ENCODE measurements at places on chromosomes 13 and 19.

GRCh38 chr13:52954838-52955237 is 73.8 kb upstream of the OLFM4 start:
- no peak for DNase-seq

GRCh38 chr19:7250057-7250596 is 44.1 kb downstream of the INSR start:
- DNase-seq, result no peak

- DNase-seq, result no peak
These were observed 17.1 kb upstream of the CHST8 start for GRCh38 chr19:33604651-33605050.

DNA sequence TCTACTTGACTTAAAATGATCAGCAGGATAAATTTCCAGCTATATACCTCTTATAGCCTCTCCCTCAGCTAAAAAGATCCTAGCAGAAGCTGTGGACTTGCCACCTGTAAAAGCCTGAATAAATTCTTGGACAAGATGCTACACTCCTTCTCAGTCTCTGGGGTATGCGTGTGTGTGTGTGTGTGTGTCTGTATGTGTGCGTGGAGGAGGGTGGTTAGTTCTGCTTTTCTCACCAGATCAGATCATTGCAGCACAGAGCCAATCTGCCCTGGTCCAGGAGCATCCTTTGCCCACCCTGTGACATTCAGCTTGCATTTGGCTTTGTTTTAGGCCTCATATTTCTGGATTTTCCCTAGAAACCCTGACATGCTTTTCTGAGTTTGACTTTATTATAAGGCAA is 438.3 kb downstream of the RFC3 start:
- DNase-seq, result no peak

DNA sequence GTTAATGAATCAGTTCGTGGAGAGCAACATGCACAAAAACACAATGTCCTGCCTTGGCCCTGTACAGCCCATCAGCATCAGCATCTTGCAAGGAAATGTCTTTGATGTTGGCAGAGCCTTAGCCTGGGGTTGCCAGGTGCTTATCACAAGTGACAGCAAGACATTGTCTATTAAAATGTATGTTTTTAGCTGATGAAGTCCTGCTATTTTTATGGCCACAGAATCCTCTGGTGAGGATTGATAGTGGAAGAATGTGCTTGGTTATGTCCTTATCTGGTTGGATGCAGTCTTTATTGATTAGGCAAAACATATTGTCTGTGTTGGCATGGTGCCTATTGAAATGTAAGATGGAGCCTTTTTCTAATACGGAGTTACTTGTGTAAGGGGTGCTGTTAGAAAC is 1427.0 kb upstream of the MIR17HG start:
- no peak for DNase-seq

DNA sequence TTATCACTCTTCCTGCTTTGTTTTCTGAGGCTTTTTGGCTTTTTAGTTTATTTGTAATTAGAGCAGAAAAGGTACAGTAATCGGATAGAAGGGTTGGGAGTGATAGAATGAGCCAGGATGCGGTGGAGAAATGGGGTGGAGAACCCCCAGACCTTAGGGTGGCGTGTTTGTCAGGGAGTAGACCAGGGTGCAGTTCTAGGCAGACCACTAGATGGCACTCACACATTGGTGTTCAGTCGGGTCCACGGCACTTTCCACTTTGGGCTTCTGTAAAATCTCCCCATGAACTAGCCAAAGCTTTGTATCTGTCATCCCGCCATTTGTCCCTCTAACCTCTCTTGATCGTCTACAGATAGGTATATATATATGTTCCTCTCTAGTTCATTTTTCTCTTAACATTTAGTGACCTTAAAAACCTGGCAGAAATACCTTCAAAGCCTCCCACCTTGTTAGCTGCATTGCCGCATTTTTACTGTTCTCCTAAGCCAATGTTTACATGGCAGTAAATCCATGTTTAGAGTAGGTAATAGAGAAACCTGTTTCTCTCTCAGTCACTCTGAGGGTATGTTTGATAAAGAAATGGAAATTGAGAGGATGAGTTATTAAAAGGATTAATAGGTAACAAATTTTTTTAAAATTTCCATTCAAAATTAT is 154.9 kb downstream of the TM9SF2 start:
- peak; percentile 83 for DNase-seq

- DNase-seq, result no peak
These were observed 10.2 kb upstream of the EMC10 start for GRCh38 chr19:50465986-50466705.

- DNase-seq, result no peak
These were observed 4.1 kb downstream of the SPRY2 start for GRCh38 chr13:80336776-80337287.

DNA sequence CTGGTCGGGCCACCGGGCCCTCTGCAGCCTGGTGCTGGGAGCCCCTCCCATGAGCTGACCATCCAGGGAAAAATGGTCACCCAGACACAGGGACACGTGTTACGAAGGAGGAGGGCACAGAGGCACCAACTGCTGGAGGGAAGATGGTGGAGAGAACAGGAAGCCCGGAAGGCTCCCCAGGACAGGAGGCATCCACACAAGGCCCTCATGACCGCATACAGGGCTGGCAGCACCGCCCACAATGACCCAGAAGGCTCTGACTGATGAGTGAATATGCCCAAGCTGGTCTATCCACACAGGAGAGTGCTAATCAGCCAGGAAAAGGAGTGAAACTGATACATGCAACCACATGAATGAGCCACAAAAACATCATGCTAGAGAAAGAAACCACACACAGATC is 14.0 kb upstream of the TMEM86B start:
- DNase-seq, result no peak

DNA sequence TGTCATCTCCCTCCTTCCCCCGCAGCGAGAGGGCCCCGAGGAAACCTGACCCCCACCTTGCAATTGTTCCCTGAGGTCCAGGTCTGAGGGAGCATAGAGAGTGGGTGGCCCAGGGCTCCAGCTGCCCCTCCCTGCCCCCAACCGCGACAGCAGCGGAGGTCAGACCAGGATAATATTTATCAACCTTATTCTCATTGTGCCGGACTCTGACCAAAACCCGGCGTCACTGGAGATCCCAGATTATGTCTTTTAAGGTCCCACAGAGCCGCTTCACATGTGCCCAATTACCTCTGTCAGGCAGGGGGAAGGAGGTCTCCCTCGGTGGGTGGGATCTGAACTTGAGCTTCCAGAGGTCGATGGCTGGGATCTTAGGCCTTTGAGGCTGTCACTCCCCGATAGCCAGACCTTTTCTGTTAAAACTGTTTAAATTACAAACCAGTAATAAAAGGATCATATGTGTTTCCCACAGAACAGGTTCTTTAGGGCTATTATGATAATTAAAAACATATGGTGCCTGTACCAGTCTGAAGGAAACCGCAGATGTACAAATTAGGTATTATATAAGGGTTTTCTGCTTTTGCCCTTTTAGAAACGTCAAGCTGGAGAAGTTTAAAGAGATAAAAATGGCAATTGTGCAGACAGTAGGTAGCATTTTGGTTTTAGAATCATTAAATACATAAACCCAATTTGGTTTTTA is 195.5 kb downstream of the ZNF536 start:
- DNase-seq, result no peak

- no peak for DNase-seq
These were observed 27.8 kb downstream of the MBNL2 start for GRCh38 chr13:97249796-97250495.

DNA sequence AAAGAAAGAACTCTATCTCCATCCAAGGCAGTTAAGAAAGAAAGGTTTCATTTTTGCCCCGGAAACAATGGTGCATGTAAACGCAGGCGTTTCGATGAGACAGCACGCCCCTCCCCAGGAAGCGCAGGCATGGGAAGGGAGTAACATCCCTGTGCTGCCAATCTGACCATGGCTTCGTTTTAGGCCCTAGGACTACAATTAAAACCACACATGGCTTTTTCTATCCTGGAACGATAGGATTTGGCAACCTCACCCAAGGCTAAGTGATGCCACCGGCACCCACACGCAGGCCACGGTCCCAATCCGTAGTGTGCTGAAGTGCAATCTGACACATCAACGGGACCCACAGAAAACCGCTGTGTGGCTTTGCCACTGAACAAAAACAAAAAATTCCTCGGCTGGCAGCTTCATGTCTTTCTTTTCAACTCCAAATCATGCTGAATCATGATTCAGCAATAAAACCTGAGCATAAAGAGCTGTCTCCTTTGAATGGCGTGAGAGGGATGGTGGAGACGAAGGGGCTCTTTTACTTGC is 24.2 kb downstream of the RANBP3 start:
- DNase-seq, result peak; percentile 60

DNA sequence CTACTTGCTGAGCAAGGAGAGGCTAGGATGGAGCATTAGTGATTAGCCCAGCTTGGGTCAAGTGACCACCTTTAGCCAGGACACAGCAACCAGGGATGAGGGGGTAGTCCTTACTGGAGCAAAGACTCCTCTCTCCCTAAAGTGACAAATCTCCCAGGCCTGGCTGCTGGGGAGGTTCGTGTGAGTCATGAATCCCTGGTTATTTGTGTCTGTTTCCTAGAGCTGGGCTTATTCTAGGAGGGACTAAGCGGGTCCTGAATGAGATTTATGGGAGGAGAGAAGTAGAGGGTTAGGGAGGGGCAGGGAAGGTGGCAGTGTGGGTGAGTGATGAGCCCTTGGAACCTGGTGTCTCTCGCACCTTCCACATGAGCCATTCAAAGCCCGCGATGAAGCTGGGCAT is 487.3 kb downstream of the TSHZ3 start:
- no peak for DNase-seq

GRCh38 chr19:991174-991931 is 7.2 kb downstream of the WDR18 start:
- DNase-seq, result peak; percentile 75

DNA sequence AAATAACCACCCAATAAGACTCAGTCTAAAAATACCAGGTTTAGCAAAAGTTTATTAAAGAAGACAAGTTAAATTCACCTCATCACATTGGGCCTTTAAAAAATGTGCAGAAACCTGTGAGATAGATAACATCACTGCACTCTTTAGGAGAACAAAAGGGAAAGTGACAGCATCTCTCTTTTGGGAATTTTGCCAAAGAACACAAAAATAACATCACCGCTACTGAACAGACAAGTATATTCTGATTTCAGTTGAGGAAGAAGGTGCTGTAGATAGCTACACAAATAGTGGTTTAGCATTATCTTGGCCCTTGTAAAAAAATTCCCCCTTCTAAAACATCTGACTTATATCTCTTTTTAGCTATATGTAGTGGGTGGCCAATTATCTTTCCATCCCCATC is 244.7 kb downstream of the VWA8 start:
- DNase-seq, result peak; percentile 38

DNA sequence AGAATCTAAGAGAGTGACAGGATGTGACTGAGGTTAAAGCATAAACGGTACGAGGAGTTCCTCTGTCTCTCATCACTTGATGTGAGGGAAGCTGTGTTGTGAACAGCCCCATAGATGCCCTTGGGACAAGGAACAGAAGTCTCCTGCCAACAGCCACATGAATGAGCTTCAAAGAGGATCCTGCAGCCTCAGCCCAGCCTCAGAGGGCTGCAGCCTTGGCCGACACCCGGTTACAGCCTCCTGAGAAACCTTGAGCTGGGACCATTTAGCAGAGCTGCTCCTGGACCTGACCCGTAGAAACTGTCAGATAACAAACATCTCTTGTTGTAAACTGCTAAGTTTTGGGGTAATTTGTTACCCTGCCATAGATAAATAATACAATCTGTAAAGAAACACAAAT is 54.2 kb downstream of the CCNE1 start:
- DNase-seq, result no peak

DNA sequence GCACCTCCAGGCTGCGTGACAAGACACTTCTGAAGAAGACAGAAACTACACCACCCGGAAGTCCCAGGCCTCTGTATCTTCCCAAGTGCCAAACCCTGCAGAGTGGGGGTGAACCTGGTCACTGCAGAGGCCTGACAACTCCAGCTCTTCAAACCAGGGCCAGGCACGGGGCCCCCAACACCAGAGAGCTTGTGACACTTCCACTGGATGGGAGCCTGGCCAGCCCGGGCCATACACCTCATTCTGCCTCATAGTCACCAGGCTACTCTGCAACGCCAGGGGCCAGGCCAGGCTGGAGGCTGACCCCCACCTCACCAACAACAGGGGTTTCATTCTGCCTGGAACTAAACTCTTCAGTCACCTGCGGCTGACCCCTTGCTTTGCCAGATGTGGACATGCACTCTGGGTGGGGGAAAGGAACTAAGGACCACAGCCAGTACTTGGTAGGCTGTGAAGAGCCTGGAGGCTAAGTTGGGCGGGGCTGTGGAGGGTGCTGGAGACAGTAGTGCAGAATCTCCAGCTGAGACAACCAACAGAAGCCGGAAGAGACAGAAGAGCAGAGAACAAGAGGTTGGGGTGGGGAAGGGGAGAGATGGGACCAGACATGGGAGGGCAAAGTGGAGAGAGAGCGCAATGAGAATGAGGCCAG is 23.0 kb downstream of the TUBA3C start:
- DNase-seq, result no peak

DNA sequence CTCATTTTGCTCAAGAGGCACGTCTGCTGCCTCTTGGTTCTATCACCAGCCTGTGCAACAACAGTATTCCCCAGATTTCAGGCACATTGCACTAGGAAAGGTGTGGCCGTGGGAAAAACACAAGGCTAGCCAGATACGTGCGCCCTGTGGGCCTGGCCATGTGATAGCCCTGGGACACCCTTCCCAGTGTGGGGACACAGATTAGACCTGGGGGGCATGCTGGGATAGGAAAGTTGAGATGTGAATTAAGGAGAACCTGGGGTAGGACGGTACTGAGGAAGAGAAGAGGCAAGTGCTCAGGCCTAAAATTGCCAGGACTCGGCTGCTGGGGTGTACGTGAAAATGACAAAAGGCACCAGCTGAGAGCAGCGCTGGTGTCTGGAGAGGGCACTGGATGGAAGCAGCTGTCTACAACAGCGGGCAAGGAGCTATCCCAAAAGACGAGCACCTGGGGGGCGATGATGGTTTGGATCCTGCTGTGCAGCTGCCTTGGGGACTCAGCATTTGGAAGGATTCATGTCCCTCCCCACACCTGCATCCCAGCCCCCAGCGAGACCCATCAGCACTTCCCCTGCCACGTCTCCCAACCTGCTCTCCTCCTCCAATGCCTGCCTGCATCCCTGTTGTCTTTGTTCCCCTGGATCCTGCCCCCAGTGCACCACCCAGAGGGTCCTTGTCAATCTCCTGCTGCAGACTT is 54.3 kb downstream of the GGACT start:
- DNase-seq, result no peak

DNA sequence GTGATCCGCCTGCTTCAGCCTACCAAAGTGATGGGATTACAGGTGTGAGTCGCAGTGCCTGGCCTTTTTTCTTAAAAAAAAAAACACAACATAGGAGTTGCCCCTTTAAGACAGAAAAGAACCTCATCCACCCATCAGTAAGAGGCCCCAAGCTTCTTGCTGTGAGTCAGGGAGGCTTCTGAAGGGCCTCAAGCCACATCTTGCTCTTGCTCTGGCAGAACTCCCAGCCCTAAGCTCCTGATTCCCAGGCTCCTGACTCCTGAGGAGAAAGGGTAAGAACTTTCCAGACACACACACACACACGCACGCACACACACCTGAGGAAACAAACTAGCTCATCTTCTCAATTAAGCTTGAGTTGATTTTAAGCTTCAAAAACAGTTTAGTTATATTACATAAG is 6.9 kb downstream of the ETFB start:
- DNase-seq, result peak; percentile 22

Measured in lung microvascular endothelial cell (primary cell).